ENCODE measurements at places on chromosomes 1 and 21.

- peak; percentile 14 for DNase-seq
These were observed 20.7 kb upstream of the CYP2J2 start for GRCh38 chr1:59947047-59947938.

GRCh38 chr1:205543351-205544301 lies 39.2 kb downstream of the CDK18 start:
- no peak for DNase-seq

GRCh38 chr1:19613171-19613703 lies 30.9 kb upstream of the NBL1 start:
- DNase-seq: no peak

DNA sequence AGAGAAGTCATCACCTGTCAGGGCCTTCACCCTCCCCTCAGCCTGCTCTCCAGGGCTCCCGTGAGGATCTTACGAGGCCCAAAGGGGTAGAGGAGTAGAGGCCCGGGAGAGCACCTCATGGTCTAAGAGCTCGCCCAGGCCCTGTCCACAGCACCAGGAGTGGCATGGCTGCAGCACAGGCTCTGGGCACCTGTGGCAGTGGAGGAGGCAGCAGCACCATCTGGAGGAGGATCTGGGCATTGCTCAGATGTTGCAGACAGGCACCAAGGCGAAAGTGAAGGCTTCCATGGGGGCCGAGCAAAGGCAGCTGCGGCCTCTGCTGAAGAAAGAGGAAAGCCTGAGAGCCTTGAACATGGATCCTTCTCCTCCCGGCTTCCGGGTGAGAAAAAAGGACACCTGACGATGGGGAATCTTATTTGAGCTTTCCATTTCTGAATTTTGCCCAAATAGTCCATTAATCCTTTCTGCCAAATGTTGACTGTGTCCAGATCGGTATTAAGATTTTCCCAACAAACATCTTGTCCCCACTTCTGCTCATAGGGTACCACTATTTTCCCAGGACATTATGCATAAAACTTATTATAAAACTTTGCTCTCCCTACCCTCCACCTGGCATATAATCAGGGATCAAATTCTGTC lies 604.7 kb downstream of the PTPRC start:
- peak; percentile 49 for DNase-seq

GRCh38 chr1:34060901-34061415 lies 104.1 kb downstream of the CSMD2 start:
- DNase-seq: no peak

DNA sequence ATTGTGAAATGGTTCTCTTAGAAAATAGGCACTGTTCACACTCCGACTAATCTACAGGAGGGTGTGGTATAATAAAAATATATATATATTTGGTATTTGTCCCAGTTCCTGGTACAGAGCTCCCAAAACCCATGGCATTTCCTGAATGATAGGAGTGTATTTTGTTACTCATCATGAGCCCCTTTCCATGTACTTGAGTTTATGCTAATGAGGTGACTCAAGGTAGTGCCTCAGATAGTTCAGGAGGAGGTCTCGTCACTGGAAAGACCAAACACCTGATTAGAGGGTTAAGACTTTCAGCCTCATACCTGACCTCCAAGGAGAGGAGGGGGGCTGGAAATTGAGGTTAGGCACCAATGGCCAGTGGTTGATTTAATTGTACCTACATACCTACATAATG lies 57.9 kb downstream of the TTC3 start:
- no peak for DNase-seq

DNA sequence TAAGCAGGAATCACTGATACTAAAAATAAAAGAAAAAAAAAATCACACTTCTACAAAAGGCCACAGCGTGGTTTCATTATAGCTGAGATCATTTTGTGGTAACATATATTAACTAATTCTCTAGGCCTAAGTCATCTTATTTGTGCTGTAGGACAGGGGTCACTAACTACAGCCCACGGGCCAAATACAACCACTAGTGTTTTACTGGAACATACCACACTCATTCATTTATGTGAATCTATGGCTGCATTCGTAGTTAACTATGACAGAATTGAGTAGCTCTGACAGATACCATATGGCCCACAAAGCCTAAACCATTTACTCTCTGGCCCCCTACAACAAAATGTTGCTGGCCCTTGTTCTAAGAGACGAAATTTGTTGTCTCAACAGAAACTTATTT lies 224.4 kb downstream of the VAV3 start:
- no peak for DNase-seq

- no peak for DNase-seq
These were observed 175.6 kb upstream of the RAB4A start for GRCh38 chr1:229095325-229095724.

DNA sequence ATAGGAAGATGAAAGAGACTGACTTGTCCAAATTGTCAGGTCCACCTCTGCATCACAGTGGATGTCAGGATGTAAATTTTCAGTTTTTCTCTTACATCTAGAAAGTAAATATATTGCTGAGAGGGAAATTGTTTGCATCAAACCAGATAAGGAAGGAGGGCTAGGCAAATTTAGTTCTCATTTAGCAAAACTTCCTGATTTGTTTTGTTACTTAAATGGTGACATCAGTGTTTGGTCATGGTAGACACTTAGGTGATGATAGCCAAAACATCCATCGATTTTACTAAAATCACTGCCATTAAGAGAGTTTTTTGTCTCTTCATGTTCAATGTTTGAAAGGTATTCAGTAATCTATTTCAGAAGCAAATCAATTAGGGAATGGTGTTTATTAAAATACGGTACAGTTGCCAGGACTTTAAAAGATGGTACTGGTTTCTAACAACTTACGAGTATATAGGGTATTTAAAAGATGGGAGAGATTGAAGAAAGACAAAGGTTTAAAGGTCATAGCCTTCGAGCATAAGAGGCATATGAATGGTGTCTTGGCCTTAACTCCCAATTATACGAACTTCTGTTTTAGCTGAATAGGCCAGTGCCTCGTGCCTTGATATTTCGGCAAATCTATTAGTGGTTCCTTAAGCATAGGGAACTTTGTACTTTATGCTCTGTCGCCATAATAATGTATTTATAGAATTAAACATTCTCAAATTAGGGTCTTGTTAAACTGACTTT lies 3.0 kb downstream of the IER5 start:
- no peak for DNase-seq

- no peak for DNase-seq
These were observed 104.4 kb downstream of the LEPR start for GRCh38 chr1:65524931-65525265.

- DNase-seq: no peak
These were observed 36.1 kb downstream of the TRIM11 start for GRCh38 chr1:228370439-228370940.

GRCh38 chr1:198701766-198702539 lies 63.1 kb downstream of the PTPRC start:
- no peak for DNase-seq

DNA sequence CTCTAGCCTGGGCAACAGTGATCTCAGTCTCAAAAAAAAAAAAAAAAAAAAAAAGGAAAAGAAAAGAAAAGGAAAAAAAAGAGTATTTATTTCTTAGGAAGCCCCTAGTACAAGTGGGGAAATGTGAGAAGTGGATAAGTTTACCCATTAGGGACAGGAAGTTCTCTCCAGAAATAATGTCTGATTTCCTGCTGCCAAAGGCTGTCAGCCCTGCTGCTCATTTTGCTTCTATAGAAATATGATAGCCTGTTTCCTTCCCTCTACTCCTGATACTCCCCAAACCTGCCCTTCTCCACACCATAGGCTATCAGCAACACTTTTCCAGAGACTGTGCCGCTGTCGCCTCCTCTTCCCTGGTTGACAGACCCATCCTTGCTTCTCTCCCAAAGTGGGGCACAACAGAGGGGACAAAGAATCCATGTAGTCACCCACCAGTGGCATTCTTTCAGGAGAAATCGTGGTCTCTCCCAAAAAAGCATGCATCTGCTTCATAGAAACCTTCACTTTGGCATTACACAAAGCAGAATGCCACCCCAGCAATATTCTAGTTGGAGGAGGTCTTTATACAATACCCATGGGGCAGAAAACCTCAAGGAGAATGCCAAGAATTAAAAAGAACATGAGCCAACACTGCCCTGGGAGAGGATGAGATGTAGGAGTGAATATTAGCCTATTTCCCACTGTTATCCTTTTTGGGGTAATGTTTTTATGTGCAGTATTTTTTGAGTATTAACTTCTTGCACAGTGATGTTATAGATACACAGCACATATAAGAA lies 166.3 kb upstream of the NR5A2 start:
- DNase-seq: no peak

DNA sequence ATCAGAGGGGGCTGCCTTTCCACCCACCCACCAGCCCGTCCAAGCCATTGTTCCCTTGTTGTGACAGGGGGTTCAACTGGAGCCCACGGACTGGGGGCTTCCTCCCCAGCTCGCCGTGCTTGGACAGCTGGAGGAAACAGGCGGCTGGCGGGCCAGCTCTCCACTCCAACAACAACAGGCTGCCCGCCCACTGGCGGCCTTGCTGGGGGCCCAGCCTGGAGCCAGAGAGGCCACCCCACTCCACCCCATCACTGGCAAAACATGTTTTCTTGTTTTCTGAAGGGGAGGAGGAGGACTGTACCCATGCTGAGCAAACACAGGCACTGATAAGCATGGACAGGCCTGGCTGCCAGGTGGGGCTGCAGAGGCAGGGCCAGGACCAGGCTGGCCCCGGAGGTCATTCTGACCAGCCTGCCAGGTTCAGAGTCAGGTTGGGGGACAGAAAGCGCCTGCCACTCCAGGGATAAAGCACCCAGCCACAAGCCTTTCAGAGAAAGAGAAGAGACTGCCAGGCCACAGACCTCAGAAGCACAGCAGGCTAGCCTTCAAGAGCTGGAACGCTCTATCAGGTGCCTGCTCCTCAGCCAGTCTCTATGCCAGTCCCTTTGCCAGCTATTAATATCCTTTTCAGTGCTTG lies 32.8 kb downstream of the GJA4 start:
- DNase-seq: no peak

- DNase-seq: no peak
These were observed 88.1 kb upstream of the LRRC8D start for GRCh38 chr1:89732643-89733222.

DNA sequence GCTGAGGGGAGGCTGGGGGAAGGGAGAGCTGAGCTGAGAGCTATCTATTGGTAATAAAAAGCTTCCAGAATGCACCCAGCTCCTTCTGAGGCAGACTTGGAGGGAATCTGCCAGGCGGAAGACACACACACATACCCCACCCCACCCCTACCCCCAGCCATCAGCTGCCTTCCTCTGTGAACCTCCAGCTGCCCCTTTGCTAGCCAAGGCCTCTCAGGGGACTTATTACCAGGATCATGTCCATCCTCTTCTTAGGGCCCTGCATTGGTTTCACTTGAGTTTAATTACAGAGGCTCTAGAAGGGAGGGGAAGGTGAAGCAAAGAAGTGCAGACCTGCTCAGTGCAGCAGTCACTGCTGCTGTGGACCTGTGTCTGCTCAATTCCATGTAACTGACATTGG lies 156.4 kb downstream of the OMA1 start:
- no peak for DNase-seq

GRCh38 chr1:78237364-78237916 lies 191.7 kb downstream of the GIPC2 start:
- no peak for DNase-seq

DNA sequence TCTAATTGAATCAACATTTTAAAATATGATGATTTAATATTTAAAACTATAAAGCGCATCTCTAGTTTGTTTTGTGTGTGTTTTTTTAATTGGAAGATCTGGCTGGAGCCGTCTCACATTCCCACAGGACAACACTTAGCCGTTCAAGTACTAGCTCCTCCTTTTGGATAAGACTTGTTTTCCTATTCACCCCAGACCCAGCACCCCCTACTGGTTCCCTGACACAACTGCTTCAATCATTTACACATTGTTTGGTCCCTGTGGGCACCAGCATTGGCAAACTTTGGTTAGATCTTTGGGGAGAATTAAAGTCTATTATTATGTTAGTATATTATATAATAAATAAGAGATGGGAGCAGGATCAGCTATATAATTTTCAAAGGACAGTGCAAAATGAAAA lies 34.5 kb downstream of the TYW3 start:
- DNase-seq: no peak

- no peak for DNase-seq
These were observed 1276.1 kb downstream of the KCNT2 start for GRCh38 chr1:195332102-195332501.

All from central memory CD4-positive, alpha-beta T cell (primary cell).